Epithelial cell of prostate (primary cell): ENCODE measurements at places on chromosomes 7 and 10.

GRCh38 chr10:15579605-15580004 is 140.1 kb downstream of the ITGA8 start:
- no peak for DNase-seq

GRCh38 chr10:118501171-118501570 is 94.3 kb downstream of the PRLHR start:
- peak; percentile 57 for DNase-seq

GRCh38 chr7:29505931-29506330 is 57.7 kb upstream of the PRR15 start:
- DNase-seq, result no peak

DNA sequence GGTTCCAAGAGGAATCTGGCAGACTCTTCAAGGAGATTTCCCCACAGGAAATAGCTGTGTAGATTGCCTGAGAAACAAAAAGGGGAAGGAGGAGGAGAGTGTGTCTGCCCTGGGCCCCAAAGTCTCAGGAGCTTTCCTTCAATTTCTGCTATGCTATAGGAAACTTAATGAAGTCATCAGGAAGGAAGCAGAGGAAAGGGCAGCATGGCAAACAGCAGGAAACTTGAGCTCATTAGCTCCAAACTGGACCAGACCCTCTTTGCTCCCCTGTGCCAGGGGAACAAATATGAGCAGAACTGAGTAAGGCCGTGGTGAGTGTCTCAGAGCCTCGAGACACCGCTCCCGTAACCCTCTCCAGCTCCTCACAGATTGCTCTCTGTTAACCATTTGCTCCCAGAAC is 4.8 kb upstream of the KCNIP2 start:
- DNase-seq, result no peak

- DNase-seq, result no peak
Observed at GRCh38 chr7:103003004-103003403, 71.6 kb downstream of the FBXL13 start.

DNA sequence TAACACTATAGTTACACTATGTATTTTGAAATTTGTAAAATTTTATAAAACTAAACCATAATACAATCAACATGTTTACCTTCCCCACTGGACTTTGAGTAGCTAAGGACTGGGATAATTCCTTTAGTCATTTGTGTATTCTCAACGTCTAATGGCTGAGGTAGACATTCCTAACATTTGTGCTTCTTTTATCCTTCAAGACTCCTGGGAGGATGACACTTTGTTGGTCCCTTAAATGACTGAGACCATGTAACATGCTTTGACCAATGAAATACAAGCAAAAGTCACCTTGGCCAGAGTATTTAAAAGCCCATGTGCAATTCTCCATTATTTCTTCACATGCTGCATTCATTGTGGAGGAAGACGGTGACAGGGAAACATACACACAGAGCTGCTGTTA is 18.5 kb downstream of the RAPGEF5 start:
- no peak for DNase-seq

- DNase-seq, result no peak
Observed at GRCh38 chr10:125982260-125982948, 86.0 kb downstream of the FANK1 start.

DNA sequence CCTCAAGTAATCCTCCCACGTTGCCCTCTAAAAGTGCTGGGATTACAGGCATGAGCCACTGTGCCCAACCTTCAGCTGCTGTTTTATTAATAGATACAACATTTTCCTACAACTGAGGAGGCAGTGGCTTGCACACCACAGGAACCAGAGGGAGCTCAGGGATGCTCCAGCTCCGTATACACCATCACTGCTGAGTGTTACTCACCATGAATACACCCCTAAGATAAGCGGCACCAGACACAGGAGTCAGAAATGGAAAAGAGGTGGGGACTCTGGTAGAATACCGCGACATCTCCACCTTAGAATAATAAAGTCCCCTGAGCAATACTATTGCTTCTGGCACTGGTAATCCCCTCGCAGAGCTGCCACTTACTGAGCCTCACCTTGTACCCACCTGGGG is 68.7 kb upstream of the PDLIM1 start:
- DNase-seq, result no peak

DNA sequence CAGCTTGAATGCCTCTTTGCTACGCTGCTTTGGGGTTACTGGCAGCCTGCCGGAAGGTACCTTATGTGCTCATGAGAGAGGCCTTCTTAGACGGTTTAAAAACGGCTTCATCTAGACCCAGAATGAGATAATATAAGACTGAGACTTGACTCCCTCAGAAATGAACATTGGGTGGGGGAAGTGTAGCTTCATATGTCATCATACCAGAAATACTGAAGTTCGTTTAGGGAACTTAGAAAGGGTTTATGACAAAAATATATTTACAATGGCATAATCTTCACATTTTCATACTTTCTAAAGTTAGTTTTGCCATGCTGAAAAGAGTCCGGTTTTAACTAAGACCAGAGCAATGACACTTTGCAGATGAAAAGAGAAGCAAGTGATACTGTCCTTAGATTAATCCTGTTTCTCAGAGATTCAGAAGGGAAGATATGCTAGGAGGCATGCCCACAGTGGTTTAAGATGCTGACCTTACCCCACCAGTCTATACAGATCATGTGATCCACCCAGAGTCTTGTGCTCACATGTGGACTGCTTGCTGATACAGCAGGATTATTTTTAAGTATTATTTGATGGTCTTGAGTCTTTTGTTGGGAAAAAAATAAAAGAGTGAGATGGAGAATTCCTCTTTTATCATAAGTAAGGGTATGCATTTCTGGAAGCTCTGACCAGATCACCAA is 40.8 kb upstream of the HGF start:
- no peak for DNase-seq

GRCh38 chr7:80165177-80165576 is 30.5 kb downstream of the GNAI1 start:
- DNase-seq, result no peak

- no peak for DNase-seq
Observed at GRCh38 chr10:86693721-86694369, 25.5 kb downstream of the LDB3 start.

GRCh38 chr10:132129431-132129830 is 57.3 kb upstream of the DPYSL4 start:
- DNase-seq, result no peak

GRCh38 chr10:132294561-132295318 is 13.0 kb downstream of the STK32C start:
- no peak for DNase-seq

DNA sequence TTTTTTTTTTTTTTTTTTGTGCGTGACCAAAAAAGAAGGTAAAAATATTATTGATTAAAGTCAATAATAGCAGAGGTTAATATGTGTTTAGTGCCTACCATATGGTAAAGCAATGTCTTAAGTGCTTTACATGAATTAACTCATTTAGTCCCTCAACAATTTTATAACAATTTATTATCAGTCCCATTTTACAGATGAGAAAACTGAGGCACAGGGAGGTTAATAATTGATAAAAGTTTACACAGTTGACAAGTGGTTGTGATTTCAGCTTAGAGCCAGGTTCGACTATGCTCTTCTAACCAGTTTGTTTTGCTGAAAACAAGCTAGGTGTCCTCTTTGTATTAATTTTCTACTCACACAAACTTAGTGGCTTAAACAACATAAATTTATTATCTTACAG is 67.0 kb downstream of the EXOC4 start:
- DNase-seq, result no peak

GRCh38 chr7:155983176-155983815 is 171.0 kb upstream of the SHH start:
- DNase-seq, result no peak

DNA sequence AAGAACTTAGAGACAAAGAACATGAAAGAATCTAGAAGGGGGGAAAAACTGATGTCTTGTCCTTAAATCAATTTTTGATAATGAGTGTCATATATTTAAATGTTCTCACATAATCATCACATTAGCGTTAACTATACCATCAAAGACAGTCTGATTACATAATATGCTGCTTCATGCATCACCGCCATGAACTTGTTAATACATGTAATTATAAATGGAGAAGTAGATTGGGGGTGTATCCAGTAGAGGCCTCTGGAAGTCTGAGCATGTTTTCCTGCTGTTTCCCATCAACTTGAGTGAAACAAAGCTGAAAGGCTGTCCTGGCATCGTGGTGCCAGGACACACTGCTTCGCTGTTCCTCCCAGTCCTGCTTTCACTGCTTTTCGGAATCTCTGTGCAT is 48.2 kb downstream of the PRLHR start:
- DNase-seq, result no peak

DNA sequence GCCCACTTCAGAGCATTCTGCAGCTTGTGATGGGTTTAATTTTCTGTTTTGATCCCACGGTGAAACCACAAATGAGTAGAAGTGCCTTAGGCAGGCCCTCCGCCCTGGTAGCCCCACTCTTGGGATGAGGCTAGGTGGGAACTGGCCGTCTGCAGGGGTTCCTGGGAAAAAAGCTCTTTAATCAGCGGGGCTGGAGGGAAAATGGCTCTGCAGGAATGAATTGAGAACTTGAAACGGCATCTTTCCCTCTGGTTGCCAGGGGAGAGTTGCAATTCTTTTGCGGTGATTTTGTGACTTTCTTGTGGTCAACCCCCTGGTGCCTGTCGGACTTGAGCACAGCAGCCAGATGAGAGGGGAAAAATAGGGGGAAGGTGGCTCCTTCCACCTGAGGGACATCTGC is 32.7 kb downstream of the COL26A1 start:
- no peak for DNase-seq

DNA sequence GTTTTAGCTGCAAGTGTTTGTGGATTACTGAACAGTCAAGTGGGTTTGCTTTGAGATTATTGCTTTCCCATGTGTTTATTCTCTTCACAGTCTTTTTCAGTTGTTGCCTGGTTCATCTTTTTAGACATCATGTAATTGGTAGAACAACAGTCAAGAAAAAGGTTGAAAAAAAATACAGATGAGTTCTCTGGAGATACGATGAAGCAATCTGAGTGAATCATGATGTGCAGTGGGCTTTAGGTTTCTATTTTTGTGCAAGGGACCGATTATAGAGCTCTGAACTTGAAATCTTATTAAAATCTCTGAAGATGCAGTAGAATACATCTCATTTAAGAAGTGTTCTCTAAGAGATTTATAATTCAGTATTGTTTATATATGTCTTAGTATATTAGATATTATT is 145.7 kb downstream of the SDK1 start:
- DNase-seq, result no peak

DNA sequence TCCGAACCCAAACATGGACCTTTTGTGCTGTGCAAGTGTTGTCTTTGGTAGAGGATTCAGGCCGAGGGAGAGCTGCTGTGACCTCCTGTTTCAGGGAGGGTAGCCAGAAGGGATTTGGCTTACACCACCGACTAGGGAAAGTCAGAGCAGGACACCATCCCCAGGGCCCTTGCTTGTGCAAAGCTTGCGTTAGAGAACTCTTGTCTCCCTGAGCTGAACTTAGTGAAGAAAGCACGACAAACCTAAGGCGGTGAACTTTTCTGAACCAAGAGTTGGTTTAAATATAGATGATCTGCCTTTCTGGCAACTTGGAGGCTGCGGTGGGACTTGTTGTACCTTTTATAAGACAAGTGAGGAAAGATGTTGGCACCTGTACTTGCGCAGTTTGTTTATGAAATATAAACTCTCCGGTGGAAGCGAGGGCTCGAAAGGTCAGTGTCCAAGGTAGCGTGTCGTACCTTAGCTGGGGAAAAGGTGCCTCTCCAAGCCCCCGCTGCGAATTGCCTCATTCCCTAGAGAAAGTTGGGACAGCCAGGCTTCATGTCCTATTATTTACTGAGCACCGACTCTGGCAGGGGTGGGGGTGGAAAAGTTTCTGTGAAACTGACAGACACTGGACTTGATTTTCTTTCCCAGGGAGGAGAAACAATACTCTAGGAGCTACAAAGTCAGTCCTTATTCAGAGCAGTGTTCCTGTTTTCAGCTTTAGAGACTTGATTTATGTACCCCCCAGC is 31.6 kb downstream of the WBP1L start:
- no peak for DNase-seq
